ENCODE measurements at places on chromosomes 6 and 20. TPM values are rescaled to one million over a fixed set of nuclear protein-coding genes. Genes with fewer than 3 reads are reported as not detected.

EFCAB8 gene
- total RNA-seq = 0.13 TPM

SOX18 gene
- total RNA-seq = 56.7 TPM

TCF21 gene
- 6.3 TPM for total RNA-seq

DNA sequence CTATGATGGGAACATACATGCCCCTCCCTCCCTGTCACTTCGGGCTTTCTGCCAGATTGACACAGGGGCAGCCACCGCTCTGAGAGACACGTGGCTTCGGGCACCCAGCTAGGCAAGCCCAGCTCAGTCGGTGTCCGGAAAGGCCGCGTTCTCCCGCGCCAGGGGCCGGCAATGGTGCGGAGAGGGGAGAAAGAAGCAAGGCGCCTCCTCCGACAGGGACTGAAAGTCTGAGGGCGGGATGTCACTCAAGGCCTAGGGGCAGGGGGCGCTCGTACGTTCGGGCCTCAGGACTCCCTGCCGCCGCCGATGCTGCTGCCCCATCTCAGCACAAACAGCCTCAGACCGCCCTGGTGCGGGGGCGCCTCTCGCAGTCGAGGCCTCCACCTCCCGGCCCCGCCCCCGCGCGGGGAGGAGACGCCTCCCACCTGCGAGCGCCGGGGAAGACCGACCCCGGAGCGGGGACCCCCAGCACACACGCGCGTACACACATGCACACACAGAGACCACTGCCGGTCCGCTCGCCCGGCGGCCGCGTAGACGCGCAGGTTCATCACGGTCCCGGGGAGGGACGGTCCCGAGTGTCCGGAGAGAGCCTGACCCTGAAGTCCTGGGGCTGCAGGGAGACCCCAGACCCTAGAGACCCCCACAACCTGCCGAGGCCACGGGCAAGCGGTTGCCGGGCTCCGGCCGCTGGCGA is 1.9 kb downstream of the GRM4 start:
- peak; percentile 77 for DNase-seq

- DNase-seq = peak; percentile 77
These were observed 4.0 kb upstream of the ZMYND8 start for GRCh38 chr20:47360297-47361056.

GRCh38 chr6:125444006-125444923 is 142.5 kb upstream of the HDDC2 start:
- peak; percentile 56 for DNase-seq

GRCh38 chr20:21048841-21049273 is 57.3 kb downstream of the LINC00237 start:
- no peak for DNase-seq

- DNase-seq = no peak
These were observed 519.7 kb downstream of the CDH26 start for GRCh38 chr20:60477958-60478357.

DNA sequence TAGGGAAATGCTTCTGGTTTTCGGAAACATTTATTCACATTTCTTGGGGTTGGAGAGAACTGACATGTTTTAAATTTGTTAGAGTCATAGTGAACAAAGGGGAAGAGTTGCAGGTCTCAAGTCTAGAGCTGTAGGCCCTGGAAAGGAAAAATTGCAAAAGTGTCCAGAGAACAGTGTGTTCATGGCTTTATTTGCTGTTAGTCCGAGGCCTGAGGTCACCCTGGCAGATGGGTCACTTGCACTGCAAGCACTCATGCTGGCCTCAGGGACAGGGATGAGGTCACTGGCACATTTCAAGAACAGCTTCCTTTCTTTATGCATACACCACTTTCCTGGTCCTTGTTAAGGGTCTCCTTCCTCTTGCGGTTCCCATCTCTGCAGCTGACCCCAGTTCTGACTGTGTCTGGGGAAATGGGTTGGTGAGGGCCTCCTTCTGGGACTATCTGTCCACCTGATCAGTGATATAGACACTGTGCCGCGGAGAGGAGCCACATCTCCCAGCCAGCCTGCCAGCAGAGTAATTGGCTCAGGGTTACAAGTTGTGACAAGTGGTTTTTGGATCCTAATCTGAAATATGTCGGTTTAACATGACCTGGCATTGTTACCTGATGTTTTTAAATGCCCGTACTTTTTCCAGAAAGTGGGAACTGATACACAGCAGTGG is 194.0 kb downstream of the EYA4 start:
- no peak for DNase-seq

NOTCH4 gene
- 30.5 TPM for total RNA-seq

TCP11 gene
- total RNA-seq = 0.50 TPM

- no peak for DNase-seq
These were observed 23.6 kb downstream of the CEP57L1 start for GRCh38 chr6:109118871-109119354.

DNA sequence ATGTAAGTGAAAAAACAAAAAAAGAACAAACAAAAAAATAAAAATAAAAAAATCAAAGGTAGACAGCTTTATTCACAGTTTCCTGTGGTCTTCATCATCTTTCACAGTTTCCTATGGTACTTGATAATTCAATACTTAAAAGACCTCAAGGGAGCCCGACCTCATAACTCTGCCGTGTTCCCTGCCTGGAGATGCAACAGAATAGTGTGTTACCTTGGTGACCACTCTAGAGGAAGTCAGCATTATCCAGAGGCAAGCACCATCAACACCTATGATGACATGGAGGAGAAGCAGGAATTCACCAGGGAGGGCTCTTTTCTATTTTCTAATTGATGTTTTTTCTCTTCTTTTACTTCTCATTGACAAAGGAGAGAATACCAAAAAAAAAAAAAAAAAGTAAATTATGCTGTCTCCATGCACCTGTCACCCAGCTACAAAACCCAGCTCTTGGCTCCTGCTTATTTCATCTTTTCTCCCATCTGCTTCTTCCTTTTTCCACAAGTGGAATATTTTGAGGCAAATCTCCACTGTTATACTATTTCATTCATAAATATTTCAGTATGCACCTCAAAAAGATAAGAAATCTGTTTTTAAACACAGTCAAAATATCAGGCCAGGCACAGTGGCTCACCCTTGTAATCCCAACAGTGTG is 95.8 kb upstream of the STXBP5 start:
- no peak for DNase-seq

ZNF334 gene
- 8.2 TPM for total RNA-seq

GRCh38 chr20:14142171-14142570 is 146.9 kb downstream of the MACROD2 start:
- peak; percentile 78 for DNase-seq

BFSP1 gene
- 1.3 TPM for total RNA-seq

GRCh38 chr6:22025468-22026163 is 271.2 kb downstream of the PRL start:
- DNase-seq = peak; percentile 35

THBD gene
- total RNA-seq = 48.1 TPM

- DNase-seq = no peak
These were observed 57.9 kb upstream of the MLN start for GRCh38 chr6:33861722-33862121.

GRCh38 chr6:105274678-105275077 is 94.9 kb upstream of the POPDC3 start:
- DNase-seq = no peak

BCAS1 gene
- 4.8 TPM for total RNA-seq

DNA sequence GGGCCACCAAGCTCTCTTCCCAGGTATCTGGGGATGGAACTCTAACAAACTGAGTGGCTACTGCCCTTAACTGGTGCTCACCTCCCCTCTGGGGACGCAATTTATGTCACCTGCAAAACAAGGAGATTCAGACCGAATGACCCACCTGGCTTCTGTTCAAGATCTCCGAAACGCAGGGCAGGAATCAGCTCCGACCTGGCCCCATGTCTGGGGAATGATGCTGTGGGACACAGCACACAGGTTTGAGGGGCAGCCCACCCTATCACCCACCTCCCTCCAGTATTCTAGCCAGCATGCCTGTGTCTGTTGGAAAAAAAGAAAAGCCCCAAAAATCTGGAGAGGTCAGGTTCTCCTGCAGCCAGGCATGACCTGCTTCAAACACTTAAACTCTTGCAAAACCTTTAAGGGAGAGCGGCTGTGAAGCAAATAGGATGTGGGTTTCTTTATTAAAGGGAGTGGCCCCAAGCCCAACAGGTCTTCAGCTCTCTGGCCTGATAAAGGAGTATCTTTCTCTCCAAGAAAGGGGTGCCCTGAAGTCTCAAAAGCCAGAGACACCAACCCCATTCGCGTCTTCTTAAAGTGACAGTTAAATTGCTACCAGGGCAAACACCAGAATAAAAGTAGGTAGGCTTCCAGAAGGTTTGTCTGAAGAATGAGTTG is 6.4 kb downstream of the PREX1 start:
- no peak for DNase-seq

EYA2 gene
- 2.6 TPM for total RNA-seq

DNA sequence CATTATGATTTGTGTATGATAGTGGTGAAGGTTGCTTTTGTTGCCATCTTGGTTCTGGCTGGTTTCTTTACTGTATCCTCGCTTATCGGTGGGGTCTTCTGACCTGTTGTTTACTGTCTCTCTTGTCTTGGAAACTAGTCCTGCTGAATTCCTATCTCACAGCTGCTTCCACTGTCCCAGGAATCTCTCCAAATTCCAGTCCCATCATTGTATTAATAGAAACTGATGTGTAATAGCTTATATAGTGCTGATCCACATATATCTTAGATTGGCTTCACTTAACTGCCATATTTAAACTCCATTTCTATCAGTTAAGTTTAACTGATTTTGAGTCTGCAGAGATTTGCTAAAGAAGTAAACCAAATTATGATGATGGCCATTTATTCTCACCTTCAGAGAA is 5.9 kb downstream of the GTF2H5 start:
- DNase-seq = no peak

- peak; percentile 68 for DNase-seq
These were observed at the start of gene NKAPL for GRCh38 chr6:28258877-28259777. NKAPL (plus strand) TSS chr6:28259297; CDS start chr6:28259372, 75 bp downstream.

GRCh38 chr6:6483733-6484132 is 104.8 kb upstream of the LY86 start:
- no peak for DNase-seq

PNLDC1 gene
- total RNA-seq = not detected

- no peak for DNase-seq
These were observed 51.5 kb downstream of the PLCB1 start for GRCh38 chr20:8183526-8183925.

EDEM2 gene
- 30.0 TPM for total RNA-seq

DNA sequence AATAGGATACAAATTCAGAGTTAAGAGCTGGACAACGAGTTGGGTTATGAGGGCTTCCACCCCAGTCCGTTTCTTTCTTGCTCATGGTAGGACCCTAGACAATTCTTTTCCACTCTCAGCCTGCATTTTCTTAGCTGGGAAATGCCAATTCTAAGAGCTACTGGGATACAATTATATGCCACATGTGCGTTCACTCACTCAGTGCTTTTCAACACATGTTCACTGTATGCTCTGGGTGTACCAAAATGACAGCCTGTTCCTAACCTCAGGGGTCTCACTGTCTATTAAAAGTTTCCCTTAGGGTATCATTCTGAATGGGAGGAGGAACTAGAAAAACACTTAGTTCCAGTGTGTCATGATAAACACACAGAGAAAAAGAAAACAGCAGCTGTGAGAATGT is 505 bp upstream of the DEFB115 start:
- DNase-seq = no peak

DNA sequence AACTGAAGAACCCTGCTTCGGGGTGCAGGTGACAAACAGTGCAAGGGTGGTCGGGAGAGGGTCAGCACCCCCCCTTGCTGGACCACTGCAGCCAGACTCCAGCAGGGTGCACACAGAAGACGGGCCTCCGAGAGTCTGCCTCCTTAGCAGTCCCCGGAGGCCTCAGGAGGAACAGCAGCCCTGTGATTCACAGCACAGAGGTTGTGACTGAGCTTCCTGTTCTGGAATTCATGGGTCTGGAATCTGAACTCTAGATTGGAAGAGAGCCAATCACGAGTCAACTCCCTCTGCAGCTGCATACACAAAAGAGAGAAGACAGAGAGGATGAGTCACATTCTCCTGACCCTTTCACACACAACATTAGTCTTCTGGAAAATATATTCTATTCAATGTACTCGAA is 249.0 kb upstream of the OPRM1 start:
- no peak for DNase-seq

- DNase-seq = no peak
These were observed 226.5 kb downstream of the CBLN4 start for GRCh38 chr20:55778796-55779195.

- DNase-seq = no peak
These were observed 86.7 kb upstream of the KCNQ5 start for GRCh38 chr6:72535124-72535523.

DACT2 gene
- total RNA-seq = 5.0 TPM

DNA sequence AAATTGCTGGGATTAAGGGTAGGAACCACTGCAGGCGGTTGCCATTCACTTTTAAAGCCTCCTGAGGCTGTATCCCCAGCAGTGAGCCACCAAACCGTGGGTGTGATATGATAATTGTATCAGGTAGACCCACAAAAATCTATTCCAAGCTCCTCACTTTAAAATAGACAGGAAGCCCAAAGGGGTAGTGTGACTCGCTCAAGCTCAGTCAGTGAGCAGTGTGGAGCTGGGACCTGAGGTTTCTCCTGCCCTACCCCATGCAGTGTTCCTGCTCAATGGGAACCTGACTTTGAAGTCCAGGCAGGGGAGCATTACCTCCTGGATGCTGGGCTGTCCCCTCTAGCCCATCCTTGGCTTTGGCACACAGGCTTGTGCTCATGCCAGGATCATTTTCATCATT is 14.9 kb upstream of the MAPRE1 start:
- DNase-seq = no peak

DNA sequence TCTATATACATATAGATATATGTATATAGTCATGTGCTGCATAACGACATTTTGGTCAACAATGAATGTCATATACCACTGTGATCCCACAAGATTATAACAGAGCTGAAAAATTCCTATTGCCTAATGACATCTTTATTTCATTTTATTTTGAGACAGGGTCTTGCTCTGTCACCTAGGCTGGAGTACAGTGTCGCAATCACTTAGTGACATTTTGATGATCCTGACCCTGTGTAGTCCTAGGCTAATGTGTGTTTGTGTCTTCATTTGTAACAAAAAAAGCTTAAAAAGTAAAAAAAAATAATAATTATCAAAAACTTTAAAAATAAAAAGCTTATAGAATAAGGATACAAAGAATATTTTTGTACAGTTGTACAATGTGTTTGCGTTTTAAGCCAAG is 4.0 kb upstream of the FAM8A1 start:
- no peak for DNase-seq

- no peak for DNase-seq
These were observed 16.4 kb downstream of the SRC start for GRCh38 chr20:37362231-37362792.

GRCh38 chr20:6038256-6038655 is 15.6 kb downstream of the LRRN4 start:
- no peak for DNase-seq

DNA sequence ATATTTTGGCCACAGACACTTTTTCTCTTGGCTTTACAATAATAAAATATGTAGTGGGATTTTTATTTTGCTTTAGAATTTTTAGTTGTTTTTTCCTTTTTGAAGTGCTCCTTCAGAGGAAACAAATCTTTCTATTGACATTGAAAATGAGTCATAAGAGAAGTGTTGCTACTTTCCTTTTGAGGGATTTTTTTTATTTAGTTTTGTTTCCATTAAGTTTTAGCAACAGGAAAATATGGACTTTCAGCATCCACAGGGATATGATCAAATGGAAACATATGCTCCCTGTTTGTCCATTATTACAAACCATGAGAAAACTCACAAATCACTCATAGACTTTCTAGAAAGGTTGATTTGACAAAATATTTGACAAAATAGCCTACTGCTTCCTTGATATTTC is 65.3 kb upstream of the BMP2 start:
- DNase-seq = no peak

KCNG1 gene
- 0.35 TPM for total RNA-seq
